ENCODE measurements at places on chromosomes 4 and X.

DNA sequence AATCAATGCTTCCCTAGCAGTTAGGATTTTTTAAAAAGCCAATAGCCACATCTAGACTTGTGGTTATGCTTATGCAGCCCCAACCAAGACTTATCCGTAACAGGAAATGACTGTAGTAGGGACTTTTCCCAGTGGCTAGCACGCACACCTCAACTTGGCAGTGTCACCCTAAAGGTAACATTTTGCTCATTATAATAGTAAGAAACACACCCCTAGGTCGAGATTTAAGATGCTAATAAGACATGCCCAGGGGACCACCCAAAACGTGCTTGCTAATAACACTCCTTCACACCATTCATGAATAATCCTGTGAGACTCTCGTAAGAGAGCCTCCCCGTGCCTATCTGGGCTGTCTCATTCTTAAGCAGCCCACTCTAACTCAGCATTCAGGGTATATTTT is 195.3 kb downstream of the CHIC1 start:
- DNase-seq: no peak

DNA sequence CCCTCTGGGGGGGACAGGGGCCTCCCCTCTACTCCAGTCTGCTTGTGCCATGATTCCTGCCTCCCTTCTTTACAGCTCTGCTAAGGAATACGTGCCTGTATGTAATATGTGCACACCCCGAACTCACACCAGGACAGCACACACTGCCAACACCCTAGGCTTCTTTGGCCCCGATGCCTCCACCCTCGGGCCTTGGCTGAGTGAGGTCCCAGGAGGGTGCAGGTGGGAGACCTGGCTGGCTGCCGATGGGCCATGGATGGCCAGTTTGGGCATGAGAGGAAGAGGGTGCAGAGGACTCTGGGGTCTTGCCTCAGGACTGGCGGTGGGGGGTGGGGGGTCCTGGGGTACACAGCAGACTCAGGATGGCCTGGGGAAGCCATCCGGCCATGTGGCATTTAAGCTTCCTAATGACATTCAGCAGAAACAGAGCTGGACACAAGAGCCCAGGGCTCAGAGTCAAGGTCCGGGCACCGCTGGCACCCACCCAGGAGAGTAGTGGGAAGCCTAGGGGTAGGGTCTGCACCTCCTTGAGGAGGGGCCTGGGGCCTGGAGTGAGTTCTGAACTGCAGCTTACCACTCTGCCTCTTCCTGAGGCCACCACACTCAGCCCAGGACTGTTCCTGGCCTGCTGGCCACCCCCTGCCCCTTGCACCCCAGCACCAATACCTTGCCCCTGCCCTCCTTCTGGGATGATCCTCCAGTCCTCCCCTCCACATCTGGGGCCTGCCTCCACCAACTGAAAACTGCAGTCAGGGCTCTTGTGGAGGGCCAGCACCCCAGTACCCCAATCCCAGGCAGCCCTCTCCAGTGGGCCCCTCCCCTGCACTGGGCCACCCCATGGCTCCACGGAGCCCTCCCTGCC is 2.1 kb upstream of the PCGF3 start:
- no peak for DNase-seq

DNA sequence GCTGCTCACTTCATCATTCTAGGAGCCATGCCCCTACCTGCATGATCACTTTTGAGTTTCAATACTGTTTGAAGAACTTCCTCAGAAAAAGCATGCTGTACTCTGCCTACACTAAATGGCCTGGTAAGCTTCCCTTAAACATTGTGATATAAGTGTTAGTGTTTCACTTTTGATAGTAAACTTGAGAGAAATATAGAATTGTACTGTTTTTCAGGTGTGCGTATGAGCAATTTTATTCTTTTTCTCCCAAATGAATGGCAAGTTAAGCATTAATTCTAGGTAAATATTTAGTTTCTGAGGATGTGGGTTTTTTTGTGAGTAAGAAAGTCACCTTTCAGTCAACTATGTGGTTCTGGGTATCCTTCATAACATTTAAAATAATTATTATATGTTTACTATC is 484.5 kb downstream of the IL15 start:
- no peak for DNase-seq

DNA sequence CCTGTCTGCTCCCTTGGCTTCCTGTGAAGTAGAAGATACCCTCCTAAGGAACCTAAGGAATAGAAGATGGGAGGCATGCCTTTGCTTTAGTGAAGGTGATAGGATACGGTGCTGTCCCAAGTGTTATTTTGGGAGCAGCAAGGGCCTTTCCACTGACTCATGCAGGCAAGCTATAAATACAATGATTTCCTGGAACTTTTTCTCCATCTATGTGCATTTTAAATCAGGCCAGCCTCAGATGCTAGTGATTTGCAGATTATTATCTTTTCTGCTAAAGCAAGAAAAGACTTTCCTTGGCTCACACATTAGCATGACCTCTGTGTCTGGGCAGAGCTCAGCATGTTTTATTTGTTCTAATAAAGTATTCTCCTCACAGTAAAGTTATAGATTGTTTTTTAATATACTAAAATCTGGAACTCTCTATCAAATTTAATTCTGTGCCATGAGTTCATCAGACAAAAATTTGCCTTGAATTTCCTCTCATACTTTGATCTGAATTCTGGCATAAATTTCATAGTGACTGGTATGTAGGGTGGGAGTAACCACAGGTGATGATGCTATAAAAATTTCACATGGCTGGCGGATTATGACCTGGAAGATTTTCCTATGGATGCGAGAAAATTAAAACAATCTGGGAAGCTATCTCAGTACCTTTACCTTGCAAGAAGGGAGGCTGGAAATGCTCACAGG is 131.7 kb downstream of the REPS2 start:
- no peak for DNase-seq

- DNase-seq: no peak
Observed at GRCh38 chrX:20217906-20218305, 48.8 kb downstream of the RPS6KA3 start.

Data from NCI-H69 (cell line).